ENCODE measurements at places on chromosomes 16 and 17.

DNA sequence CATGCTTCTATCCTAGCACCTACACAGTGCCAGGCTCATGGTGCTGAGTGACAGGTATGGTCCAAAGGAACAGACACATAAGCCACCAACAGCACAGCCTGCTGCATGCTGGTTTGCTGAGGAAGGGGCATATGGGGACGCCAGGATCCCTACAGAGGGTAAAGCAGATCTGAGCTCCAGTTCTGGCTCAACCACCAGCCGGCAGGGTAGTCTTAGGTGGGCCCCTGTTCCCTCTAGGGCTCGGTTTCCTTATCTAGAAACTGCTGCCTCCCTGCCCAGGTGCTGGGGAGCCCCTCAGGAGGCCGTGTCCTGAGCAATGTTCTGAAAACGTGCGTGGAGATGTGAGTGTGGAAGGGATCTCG, 24.2 kb upstream of the MRPS23 start:
- no peak for DNase-seq

- no peak for DNase-seq
Observed at GRCh38 chr16:89864527-89864820, 8.9 kb upstream of the TCF25 start.

GRCh38 chr16:9092978-9093344, 1.5 kb downstream of the HAPSTR1 start:
- no peak for DNase-seq

- no peak for DNase-seq
Observed at GRCh38 chr17:63601439-63602371, 1.0 kb downstream of the TACO1 start.

GRCh38 chr17:1010586-1010985, 13.7 kb downstream of the TIMM22 start:
- DNase-seq: no peak

GRCh38 chr16:49598383-49599170, 225.0 kb downstream of the C16orf78 start:
- no peak for DNase-seq

GRCh38 chr16:2085669-2086068, 37.9 kb downstream of the TSC2 start:
- no peak for DNase-seq

DNA sequence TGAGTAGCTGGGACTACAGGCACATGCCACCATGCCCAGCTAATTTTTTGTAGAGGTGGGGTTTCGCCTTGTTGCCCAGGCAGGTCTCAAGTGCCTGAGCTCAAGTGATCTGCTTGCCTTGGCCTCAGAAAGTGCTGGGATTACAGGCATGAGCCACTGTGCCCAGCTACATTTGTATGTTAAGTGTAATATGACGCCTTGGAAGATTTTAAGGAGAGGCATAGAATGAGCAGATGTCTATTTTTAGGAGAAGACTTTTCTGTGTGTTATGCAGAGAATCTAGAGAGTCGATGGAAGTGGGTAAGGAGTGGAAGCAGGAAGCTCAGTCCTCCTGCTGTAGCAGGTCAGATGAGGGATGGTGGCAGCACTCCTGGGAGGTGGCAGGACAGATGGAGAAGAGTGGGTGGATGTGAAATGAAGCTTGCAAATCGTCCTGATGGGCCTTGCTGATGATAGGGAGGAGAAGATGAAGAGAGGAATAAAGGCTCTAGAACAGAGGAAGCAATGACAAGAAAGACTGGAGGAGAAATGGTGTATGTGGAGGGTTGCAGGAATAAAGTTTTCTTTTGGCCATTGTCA, 125.3 kb downstream of the SHISA6 start:
- no peak for DNase-seq
